ENCODE measurements at places on chromosomes 4 and X.

DNA sequence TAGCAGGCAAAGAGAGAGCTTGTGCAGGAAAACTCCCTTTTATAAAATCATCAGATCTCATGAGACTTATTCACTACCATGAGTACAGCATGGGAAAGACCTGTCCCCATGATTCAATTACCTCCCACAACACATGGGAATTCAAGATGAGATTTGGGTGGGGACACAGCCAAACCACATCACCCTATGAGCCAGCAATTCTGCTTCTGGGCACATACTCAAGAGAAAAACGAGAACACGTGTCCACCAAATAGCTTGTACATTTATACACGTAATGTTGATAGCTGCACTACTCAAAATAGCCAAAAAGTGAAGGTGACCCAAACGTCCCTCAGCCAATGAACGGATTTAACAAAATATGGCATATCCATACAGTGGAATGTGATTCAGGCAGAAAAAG is 94.5 kb upstream of the DHRSX start:
- DNase-seq, result no peak

DNA sequence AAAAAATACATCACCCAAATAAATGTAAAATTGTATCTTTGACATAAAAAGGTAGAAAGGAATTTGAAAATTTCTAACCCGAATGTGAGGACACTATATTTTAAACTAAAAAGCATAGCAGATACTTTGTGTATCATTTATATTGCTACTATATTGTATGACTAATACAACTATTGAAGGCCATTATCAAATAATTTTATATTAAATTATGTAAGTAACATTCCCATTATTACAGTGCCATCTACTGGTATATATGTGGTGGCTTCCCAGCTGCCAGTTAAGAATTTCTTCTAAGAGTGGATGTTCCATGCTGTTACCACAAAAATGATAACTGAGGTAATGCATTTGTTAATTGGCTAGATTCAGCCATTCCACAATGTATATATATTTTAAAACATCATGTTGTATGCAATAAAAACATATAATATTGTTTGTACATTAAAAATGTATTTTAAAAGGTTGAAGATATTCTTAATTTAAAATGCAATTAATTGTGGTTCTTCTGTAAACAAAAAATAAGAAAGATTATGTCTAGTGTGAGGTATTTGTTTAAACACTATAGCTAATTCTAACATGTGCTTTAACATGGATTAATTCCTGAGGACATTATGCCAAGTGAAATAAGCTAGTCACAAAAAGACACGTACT is 65.3 kb downstream of the EGF start:
- no peak for DNase-seq

DNA sequence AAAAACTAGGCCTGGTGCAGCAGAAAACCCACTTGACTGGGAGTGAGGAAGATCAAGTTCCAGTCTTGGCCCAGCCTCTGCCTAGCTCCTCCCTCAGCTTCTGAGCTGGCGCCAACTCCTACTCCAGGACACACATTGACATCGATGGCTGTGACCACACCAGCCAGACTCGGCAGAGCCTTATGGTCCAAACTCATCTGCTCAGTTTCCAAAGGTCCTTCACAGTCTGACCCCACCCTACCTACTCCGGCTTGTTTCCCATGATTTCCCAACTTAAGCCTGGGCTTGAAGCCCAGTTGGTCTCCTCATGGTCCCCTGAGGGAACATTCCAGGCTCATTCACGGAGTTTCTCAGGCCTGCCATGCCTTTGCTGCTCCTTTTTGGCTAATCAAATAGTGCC is 10.1 kb downstream of the ELF4 start:
- no peak for DNase-seq

DNA sequence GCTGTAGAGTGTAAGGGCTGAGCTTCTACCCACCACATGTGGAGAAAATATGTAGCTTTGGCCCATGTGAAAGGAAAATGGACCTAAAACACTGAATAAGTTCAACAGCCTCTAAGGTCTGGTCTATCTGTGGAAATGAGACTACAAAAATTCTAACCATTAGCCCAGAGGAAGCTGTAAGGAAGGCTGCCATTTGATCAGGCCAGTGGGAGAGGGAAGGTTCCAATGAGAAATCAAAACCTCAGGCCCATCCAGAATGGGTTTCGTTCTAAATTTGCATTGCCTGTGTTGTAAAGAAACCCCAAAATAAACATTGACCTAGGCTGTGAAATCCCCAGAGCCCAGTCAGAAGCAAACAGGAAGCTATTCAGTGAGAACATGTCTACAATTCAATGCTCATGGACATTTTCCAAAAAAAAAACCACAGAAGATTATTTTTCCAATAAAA is 320.4 kb upstream of the SLC7A11 start:
- no peak for DNase-seq

- DNase-seq, result peak; percentile 8
Measured at GRCh38 chrX:11787564-11787963, 29.5 kb downstream of the MSL3 start.

DNA sequence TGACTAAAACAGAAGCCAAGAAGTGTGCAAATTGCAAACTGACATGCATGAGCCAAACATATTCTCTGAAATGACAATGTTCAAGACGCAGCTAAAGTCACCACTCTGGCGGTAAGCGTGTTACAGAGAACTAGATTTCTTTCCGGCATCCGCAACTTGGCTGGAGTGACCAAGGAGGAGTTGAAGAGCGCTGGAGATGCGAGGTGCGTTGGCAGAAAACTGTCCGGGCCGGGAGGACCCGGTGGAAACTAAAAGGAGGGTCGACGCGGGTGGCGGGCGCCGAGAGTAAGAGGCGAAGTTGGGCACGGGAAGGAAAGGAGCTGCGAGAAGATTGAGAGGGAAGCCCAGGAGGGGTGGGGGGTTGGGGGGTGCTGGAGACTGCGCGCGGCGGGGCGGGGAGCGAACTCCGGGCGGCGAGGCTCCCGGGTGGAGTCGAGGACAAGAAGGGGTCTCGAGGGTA is 807 bp downstream of the SEL1L3 start:
- no peak for DNase-seq

- DNase-seq, result no peak
Measured at GRCh38 chr4:98661371-98662054, 3.1 kb upstream of the TSPAN5 start.

- no peak for DNase-seq
Measured at GRCh38 chr4:184439856-184440594, 34.3 kb downstream of the IRF2 start.

DNA sequence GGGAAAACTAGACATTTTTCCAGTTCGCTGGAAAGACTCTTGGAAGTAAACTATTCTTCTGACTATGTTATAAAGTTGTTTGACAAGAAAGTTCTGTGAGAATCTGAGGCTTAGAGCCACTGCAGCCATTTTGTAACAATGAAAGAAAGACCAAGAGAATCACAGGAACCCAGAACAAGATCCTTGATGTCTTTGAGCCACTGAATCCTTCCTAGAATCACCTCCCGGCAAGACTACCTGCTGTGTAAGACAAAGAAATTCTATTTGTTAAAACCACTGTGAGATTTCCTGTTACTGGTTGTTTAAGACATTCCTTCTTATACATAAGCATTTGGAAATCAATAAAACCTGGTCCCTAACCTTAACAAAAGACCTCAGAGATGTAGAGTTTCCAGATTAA is 175.7 kb upstream of the RASGEF1B start:
- no peak for DNase-seq

DNA sequence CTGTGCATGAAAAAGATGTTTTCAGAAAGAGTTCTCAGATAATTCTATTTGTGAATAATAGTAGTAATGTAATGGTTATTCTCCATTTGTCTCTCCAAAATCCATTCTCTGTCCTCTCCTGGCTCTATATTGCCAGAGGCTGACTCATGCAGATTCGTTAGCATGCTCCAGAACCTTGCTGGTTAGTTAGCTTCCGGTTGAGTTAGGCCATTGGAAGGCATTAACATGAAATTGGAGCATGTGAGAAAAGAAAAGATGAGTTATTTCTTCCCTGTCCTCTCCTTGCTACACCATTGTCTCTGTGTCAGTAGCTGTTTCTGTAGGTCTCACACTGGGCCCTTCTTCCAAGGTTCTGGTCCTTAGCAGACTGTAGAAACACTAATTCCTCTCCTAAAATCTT is 23.5 kb upstream of the PRDM8 start:
- DNase-seq, result no peak

- DNase-seq, result no peak
Measured at GRCh38 chrX:357693-358471, 28.8 kb downstream of the PPP2R3B start.

DNA sequence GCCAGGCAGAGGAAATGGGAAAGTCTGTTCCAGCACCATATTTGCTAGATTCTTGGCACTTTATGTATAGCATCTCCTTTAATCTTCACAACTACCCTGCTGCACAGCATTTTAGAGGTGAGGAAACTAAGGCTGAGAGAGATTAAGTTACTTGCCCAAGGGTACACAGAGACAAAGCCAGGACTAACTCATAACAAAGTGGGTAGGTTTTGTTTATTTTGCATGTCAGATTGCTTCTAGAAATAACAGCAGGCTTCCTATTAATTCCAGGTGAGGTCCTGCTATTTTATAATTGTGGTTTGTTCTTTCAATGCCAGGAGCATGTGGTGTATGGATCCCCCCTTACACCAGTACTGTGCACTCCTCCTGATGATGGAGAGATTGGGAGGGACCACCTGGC is 15.0 kb downstream of the TCEANC start:
- DNase-seq, result no peak

DNA sequence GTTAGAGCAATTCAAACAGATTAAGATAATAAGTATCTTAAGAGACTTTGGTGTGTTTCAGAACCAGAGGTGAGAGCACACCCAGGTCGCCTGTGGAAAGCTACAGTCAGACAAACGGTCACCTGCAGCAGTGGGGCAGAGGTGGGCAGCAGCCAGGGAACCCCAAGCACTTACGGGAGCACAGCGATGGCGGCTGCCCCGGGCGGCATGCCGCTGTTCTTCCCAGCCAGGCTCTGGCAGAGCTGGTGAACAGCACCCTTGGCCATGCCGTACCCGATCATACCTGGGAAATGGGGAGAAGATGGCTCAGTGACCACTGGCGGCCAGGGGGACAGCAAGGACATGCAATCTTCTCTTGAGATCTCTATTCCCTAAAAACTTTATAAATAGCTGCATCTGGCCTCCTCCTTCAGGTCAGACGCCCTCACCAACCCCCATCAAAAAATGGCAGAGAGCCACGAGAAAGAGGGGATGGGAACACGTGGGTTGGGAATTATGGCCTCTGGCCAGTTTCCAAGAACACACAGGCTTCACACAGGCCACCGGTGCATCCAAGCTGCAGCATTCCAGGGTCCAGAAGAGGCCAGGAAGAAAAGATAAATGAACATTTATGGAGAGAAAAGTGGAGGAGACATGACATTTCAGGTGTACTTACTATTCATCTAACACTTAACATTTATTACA is 19.7 kb downstream of the QDPR start:
- no peak for DNase-seq

DNA sequence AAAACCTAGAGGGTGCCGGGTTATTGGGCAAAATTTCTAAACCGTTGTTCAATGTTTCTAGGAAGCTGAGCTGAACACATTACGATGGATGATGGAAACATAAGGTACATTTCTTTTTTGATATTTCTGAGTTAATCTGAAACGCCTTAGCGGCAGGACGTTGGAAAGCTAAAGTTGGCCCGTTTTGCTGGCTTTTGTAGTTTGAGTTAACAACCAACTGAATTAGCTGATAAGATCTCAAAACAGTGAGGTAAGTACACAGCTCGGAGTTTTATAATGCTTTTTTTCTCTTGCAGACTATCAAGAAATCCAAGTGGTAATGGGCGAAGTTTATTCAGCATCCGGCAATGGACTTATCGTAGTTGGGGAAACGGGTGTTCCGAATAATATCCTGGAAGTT is 73.5 kb downstream of the PRSS12 start:
- no peak for DNase-seq

DNA sequence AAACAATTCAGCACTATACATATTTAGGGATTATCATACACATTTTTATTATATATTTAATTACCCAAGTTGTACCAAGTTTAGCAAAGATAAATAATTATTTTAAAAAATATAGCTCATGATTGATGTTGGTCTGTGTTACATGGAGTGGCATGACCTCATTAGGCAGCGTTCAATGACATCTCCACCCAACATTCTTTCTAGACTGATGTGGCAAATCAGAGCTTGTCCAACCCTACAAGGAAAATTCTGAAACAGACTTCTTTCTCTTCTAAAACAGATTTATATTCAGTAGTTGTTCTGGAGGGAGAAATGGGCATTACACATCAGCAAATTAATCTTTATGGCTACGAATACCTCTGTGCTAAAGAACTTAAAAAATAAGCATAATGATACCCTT is 189.7 kb downstream of the PDGFC start:
- DNase-seq, result no peak
